ENCODE measurements at places on chromosomes 2 and 18.

GRCh38 chr18:76486038-76486437 lies 9.0 kb downstream of the ZNF516 start:
- no peak for DNase-seq

GRCh38 chr18:24114924-24115549 lies 23.8 kb upstream of the CABYR start:
- DNase-seq = no peak

- DNase-seq = peak; percentile 58
These were observed 6.3 kb downstream of the ANKRD53 start for GRCh38 chr2:70984576-70985282.

- no peak for DNase-seq
These were observed 205.6 kb downstream of the TNS1 start for GRCh38 chr2:217797165-217797564.

- DNase-seq = no peak
These were observed 98.6 kb downstream of the KCNS3 start for GRCh38 chr2:17976871-17977746.

GRCh38 chr2:200765139-200765951 lies 46.4 kb upstream of the BZW1 start:
- DNase-seq = no peak

Data from stimulated activated CD4-positive, alpha-beta T cell treated with anti-CD3 and anti-CD28 coated beads, TNF-alpha, amount 100 ng/mL, for 1 hour (primary cell).